ENCODE measurements at places on chromosomes 16 and 17.
A peak's percentile ranks its signal among the peaks of the same experiment; 100 is the strongest.

DNA sequence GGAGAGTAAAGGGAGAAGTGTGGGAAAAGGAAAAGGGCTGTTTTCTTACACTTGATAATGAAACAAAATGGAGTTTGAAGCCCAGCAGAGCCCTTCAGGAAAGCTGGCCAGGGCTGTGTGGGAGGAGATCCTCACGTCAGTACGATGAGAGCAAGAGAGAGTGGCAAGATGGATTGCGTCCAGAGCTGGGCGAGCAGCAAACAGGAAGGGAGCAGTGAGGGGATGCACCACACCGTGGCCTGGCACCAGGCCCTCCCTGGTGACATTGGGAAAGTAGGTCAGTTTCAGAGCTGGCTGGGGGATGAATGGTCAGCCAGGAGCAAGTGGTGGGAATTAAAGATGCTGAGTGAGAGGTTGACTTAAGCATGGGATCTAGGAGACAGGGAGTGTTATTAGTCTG lies 273.6 kb downstream of the GRIN2A start:
- no peak for DNase-seq

- peak; percentile 40 for DNase-seq
These were observed 35.9 kb downstream of the HSBP1 start for GRCh38 chr16:83843657-83844056.

- DNase-seq = no peak
These were observed 1384.2 kb downstream of the CDH11 start for GRCh38 chr16:63737633-63738032.

GRCh38 chr16:85310868-85311585 lies 198.8 kb upstream of the CIBAR2 start:
- DNase-seq = no peak

GRCh38 chr17:77768248-77768852 lies 190.2 kb upstream of the TNRC6C start:
- no peak for DNase-seq

- DNase-seq = no peak
These were observed 893 bp downstream of the HCFC1R1 start for GRCh38 chr16:3022684-3023414.

- DNase-seq = no peak
These were observed 84.3 kb upstream of the COX10 start for GRCh38 chr17:13984956-13985355.

- no peak for DNase-seq
These were observed 27.4 kb downstream of the STH start for GRCh38 chr17:46026166-46027047.

DNA sequence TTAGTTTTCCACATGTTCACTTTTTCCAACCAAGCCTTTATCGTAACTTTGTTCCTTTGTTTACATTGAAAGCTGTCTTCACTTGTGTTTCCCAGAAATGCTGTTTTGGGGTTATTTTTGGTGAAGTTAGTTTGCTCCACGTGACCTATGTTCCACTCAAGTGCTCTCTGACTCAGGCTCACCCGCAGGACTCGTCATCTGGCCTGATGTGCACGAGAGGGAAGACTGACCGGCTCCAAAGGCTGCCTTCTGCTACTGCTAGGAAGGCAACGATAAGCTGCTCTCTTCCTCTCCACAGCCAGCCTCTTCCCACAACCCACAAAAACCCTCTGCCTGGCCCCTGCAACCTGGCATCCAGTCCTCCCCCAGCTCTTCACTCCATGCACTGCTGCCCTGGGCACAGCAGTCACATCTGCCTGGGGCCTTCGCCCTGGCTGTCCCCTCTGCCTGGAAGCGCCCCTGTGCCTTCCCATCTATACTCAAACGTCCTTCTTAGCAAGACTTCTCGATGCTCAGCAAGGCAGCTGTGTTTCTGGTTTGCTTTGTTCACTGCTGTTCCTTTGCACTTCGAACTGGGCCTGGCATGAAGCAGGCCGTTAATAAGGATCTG lies 28.0 kb downstream of the ZCCHC14 start:
- DNase-seq = peak; percentile 63

GRCh38 chr16:66494916-66495315 lies 55.0 kb downstream of the TK2 start:
- no peak for DNase-seq

DNA sequence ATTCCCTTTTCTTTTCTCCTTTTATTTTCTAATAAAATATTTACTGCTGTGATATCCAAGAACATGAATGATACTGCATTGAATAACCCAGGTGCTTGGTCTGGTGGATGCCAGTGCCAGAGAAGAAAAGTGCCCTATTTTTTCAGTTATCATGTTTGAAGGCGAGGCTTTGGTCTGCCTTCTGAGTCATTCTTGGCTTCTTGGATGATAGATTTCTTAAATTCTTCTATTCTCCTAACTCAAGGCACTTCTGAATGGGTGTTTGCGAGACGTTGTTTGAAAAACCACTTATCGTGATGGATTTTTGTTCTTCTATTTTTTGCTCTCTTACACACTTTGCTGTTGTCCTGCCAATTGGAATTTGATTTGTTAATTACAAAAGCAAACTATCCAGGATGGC lies 66.7 kb downstream of the FTO start:
- no peak for DNase-seq

DNA sequence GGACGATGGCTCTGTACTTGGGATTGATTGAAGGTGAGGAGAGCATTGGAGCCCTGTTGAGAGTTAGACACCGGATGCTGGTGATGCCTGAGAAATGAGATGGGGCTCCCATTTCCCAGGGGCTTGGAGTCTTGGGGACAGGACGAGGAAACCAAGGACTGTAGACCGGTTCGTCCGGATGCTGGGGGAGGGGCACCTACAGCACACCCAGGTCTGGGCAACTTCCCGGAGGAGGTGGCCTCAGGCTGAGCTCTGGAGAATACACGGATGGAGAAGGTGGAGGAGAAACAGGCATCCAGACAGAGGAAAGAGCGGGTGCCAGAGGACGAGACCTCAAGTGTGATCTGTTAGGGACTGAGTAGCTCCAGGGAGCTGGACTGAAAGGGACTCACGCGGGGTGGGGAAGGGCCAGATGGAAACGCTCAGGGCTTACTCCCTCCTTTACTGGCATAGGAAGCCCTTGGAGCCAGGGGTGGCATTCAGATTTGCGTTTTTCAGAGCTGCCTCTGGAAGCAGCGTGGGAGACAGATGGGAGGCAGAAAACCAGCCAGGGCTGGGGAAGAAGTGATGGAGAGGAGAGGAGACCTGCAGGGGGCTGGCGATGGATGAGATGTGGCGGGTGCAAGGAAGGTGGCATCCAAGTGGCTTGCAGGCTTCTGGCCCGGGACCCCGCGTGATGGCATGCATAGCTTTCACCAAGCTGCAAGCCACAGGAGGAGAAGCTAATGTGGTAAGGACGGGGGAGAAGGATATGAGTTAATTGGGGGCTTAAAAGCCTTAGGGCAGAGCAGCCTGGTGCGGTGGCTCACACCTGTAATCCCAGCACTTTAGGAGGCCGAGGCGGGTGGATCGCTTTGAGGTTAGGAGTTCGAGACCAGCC lies 8.3 kb downstream of the C1QTNF1 start:
- peak; percentile 26 for DNase-seq

DNA sequence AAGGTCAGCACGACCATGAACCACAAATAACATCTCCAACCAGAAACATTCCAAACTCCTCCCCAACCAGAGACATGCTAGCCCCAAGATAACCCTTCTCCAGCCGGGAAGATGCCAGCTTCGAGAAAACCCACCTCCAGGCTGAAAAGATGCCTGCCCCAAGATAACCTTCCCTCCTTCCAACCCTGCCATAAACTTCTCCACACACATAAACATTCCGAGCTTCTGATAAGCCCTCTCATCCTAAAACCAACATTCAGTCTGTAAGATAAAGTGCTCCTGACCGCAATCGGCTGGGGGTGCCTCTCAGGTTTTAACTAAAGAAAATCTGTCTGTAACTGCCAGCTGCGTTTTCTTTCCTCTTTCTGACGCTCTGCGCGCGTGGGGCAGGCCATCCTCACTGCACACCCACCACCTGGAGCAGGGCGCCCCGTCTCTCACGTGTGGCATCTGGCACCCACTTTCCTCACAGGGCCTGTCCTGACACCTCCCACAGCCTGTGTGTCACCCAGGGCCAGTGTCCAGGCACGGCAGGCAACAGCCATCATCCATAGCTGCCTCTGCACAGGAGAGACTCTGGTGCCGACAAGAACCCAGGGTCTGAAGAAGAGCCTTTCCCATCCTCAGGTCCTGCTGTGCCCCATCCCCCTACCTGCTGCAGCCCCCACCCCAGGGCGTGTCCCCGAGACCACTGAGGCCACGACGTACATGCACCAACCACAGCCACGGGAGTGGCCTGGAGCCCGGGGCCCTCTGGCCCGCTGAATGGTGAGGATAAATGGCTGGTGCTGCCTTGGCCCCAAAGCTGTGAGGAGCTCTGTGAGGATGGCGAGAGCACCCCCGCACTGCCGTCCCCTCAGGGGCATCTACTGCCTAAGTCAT lies 3.7 kb downstream of the TEPSIN start:
- DNase-seq = no peak

- no peak for DNase-seq
These were observed 14.9 kb downstream of the ENPP7 start for GRCh38 chr17:79745641-79746105.

- no peak for DNase-seq
These were observed 1.2 kb downstream of the HS3ST3B1 start for GRCh38 chr17:14302091-14302430.

GRCh38 chr17:73362697-73363096 lies 50.9 kb upstream of the CDC42EP4 start:
- no peak for DNase-seq

- DNase-seq = no peak
These were observed 15.8 kb downstream of the TRPV1 start for GRCh38 chr17:3593384-3593783.

GRCh38 chr16:67881621-67882161 lies 3.0 kb upstream of the NRN1L start:
- DNase-seq = no peak

Data from activated CD8-positive, alpha-beta memory T cell treated with anti-CD3 and anti-CD28 coated beads, Interleukin-2, amount 50 U/mL, for 48 hours (primary cell).